Right ventricle myocardium inferior (tissue), 1 donor: ENCODE measurements at places on chromosomes 2 and 18. TPM values are rescaled to one million over a fixed set of nuclear protein-coding genes. Genes with fewer than 3 reads are reported as not detected.

SLC66A3 gene
- 11.5 TPM for total RNA-seq

KCNS3 gene
- 4.5 TPM for total RNA-seq

ZNF516 gene
- total RNA-seq = 12.3 TPM

VSNL1 gene
- 10.4 TPM for total RNA-seq

ACTG2 gene
- total RNA-seq = 1.9 TPM

DNA sequence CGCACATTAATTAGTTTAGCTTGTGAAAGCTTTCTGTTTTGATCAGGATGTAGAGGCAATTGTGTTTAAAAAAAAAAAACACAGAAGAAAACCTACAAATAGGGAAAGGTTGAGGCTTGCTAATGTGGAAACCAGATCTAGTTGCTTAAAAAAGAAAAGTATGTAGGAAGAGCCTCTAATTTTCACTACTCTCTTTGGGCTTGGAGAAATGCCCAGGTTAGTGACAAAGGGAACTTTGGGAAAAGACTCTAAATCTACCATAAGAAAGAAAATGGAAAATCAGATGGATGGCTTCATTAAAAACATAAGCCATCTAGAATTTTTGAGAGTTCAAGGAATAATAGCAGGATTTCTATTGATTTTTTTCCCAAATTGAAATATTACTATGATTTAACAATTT, 47.3 kb upstream of the SLC38A11 start:
- no peak for DNase-seq

- no peak for DNase-seq
Measured at GRCh38 chr2:11330457-11331142, 13.8 kb downstream of the ROCK2 start.

DNA sequence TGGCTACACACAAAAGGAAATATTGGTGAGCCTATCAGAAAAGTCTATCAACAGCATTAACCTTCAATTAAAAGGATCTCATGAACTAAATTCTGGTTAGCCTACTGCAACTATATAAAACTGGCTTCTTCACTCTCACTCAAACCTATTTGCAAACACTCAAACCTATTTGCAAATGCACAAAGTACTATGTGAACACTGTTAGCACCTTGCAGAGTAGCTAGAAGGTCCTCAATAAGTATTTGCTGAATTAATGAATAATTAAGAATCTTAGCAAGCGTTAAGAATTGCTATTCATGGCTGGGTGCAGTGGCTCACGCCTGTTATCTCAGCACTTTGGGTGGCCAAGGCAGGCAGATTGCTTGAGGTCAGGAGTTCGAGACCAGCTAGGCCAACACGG, 150.3 kb downstream of the DTNB start:
- DNase-seq = no peak

GRCh38 chr18:58781627-58782194, 83.0 kb upstream of the ZNF532 start:
- no peak for DNase-seq

GRCh38 chr18:1846640-1847039, 724.7 kb downstream of the METTL4 start:
- DNase-seq = no peak

DNA sequence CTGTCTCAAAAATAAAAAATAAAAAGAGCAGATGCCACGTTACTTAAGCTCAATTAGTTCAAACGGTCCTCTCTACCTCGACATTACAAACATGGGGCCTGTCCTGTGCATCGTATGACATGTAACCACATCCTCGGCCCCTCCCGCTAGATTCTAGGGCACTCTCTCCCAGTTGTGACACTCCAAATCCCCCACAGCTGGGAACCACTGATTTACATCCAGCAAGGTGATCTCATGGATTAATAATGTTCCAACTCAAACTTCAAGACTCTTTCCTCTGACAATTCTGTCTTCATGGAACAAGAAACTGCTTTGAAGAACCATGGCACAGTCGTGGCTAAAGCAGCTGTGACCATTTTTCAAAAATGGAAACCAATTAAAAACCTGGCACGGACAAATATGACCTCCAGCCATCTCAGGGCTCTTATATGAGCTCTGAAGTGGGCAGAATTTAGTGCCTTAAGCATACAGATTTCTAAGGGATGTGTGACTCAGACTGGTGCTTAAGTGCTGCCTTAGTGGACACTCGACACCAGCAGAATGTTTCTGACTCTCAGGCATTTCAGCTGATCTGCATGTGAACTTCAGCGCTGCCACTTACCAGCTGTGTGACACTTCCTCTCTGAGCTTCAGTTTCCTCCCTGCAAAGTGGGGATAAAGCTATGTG, 31.7 kb upstream of the ASAP2 start:
- DNase-seq = no peak

- no peak for DNase-seq
Measured at GRCh38 chr2:231115651-231116050, 9.2 kb downstream of the HTR2B start.

DNA sequence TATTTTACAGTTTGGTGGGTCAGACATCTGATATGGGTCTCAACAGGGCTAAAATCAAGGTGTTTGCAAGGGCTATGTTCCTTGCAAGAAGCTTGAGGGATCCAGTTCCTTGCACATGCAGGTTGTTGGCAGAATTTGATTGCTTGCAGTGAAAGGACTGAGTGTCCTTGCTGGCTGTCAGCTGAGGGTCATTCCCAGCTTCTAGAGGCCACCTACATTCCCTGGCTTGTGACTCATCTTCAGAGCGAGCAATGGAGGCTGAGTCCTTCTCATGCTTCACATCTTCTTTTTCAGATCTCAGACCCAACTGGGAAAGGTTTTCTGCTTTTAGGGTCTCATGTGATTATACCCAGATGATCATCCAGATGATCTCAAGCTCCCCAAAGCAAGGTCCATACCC, 12.4 kb downstream of the MEX3C start:
- DNase-seq = no peak

GRCh38 chr2:184908966-184909365, 310.6 kb downstream of the ZNF804A start:
- DNase-seq = no peak

GRCh38 chr2:100197631-100198153, 55.3 kb upstream of the AFF3 start:
- peak; percentile 81 for DNase-seq

DNA sequence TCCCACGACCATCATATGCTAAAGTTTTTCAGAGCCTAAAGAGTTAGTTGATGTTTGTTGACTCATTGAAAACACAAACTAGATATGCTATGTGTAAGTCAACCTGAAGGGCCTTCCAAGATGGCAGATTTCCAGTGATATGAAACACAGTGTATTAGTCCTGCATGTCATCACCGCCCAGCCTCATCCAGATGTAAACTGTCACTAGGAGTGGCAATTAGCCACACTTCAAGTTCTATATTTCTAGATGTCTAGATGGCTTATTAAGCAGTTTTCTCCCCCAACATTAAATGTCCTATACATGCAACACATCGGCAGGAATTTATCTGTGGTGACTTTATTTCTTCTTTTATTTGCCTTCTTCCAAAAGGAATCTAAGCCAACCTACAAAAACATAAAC, 444.1 kb upstream of the SMIM21 start:
- DNase-seq = no peak

DNA sequence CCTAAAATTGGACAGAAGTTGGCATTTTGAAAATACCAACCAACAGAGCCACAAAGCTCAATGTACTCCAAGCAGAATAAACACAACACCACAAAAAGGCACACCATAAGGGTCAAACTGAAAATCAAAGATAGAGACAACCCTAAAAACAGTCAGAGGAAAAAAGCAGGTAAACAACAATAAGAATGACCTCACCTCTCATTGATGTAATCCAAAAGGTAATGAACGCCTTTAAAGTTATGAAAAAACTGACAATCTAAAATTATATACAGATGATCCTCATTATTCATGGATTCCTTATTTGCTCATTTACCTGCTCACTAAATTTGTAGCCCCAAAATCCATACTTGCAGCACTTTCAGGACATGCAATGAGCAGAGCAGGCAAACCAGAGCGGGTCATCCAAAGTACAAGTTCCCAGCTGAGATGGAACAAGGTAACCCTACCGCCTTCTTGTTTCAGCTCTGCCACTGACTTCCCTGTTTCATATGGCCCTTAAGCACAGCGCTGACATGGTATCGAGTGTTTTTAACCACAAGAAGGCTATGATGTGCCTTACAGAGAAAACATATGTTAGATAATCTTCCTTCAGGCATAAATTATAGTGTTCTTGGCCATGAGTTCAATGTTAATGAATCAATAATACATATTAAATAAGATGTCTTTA, 17.0 kb downstream of the RTN4 start:
- DNase-seq = no peak

- DNase-seq = peak; percentile 68
Measured at GRCh38 chr2:15943378-15944280, 3.3 kb downstream of the MYCN start.

DNA sequence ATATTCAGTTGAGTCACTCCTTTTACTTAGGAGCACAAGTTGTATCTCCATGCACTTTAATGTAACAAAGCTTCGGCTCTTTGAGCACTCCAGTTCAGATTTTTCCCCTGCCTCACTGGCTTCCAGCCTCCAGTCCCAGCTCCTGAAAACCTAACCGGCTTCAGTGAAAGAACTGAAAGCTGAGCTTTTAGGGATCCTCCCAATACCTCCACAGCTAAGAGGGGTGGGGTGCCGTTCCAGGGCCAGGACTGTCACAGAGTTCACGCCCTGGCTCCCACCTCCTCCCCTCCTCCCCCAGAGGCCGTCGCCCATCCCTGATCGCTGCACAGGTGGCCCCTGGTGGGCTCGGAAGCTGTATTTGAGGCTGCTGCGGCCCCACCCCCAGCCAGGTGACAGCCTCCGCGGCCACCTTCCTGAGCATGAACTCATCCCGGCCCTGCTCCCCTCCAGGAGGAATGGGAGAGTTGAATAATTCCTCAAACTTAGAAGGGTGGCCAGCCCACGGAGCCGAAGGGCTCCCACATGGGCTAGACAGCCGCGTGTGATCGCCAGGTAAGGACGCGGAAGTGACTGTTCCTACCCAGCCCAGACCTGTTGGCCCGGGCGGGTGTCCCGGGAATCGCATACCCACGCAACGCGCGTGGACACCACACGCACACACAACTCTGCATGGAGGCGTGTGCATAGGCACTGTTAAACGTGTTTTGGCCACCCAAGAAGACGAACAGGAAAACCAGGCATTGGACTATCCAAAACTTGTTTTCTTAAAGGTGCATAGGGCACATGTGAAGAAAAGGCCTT, 1.8 kb downstream of the MYO5B start:
- no peak for DNase-seq

DNA sequence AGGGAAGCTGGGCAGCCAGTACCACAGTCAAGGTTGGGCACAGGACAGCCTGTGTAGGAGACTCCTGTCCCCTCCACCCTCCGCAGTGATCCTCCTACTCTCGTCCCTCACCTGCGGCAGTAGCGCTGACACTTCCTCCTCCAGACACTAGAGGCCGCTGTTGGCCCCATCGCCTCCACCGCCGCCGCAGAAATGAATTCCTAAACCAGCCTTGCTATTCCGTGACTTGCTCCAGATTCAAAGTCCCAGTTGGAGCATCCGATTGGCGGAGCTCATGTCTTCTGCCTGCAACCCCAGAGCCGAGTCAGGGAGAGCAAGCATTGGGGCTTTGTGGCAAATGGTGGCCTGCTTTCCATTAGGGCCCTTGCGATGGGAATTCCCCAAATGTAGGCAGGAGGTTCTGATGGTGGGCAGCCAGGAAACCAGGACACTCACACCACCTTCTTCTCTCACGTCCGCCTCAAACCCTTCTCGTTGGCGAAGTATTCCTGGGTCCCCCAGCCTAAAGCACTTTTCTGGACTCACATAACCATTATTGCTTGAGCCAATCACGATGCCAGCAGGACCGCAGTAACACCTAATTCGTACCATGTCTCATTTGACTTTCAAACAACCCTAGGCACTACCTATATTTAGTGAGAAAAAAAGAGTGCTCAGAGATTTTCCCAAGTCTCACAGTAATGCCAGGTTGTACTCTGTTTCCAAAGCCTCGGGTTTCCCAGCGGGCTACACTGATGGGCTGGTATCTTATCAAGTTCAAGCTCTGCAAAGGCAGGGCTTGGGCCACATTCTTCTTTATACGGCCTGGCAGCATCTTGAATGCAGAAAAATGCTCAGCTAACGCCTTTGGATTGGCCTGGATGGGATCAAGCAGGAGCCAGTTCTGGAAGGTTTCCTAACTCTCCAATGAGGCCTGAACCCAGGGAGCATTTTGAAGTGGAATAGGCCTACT, 1.2 kb upstream of the DNAJB2 start:
- DNase-seq = peak; percentile 91

DNA sequence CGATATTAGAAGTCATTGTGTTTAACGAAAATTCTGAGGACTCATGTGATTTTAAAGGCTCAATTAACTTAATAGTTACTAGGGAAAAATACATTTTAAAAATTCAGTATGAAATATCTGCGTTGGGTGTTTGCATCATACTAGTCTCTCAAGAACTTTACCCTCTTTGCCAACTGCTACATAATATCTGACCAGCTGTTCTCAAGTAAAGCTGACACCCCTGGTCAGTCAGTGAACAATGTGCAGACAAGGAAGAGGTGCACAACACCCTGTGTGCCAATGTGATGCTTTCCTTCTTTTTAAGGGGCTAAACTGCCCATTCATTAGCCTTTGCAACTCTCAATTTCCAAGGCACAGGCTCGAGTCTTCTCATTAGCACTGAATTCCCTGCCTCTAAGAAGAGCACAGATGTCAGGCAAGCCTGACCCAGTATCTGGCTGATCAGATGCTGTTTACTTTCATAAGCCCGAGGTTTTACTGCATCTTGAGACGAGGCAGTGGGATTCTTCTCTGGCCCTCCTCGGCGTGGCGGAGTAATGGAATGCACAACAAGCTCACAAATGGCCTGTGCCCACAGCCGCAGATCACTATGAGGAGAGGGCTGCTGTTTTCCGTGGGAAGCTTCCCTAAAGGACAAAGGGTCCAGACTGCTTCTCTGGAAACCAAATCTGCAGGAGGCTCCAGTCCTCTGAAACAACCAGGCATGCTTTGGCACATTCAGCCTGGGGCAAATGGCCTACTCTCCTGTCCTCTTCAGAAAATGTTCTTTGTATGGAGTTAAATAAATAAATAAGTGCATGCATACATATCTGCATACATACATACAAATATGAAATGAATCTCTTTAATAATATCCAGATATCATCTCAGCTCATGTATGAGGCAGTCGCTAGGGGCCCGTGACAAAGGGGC, 240.3 kb downstream of the ZNF521 start:
- peak; percentile 30 for DNase-seq

DNA sequence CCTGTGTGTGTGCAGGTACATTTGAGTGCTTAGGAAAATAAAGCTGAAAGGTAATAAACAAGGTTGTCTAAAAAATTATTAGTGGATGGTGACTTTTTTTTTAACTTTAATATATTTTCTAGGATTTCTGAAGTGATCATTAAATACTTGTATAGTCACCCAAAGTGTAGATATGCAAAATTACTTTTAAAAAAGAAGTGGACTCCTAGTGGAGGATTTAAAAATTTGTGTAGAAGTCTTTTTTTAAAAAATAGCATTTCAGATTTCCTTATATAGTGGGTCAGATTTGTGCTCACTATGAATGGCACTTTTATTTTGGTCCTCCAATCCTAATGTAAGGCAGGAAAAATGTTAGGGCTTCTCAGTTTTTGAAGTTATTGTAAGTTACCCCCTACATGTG, 3.9 kb downstream of the GORASP2 start:
- no peak for DNase-seq

DNA sequence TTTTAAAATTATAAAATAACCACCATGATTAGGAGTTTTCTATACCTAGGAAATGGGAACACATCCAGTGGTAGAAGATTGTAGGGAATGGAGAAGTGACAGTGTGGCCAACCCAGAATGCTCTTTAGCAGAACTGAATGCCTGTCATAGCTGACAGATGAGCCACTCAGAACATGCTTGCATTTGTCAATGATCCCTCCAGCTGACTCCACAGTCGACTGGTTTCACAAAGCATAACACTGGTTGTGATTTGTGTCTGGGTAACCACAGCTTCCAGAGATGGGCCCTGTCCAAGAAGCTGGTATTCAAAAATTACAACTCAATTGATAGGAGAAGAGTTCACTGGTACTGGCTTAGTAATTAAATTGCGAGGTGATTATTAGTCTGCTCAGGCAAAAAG, 9.0 kb upstream of the CTIF start:
- no peak for DNase-seq
